ENCODE measurements at places on chromosomes 3 and 15.

DNA sequence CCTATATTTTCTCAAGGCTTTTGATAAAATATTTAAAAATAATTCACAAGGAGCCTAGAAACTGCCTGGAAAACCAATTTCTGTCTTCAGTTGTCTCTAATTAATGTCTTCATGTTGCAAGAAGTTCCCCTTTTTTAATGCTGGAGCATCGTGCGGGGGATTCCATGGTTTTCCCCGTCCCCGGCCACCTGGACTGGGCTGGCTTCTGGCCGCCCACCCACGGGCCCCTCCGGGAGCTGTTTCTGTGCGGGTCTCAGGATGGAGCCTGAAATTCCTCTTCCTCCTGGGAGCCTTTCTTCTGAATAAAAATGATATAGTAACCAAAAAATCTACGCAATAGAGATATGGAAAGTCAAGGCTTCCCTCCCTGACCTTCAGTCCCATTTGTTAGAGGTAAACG, 8.1 kb upstream of the LRRK1 start:
- DNase-seq: no peak

GRCh38 chr3:172752651-172753050, 2.1 kb downstream of the ECT2 start:
- DNase-seq: no peak

- no peak for DNase-seq
Observed at GRCh38 chr3:38268087-38268486, 2.5 kb downstream of the SLC22A13 start.

DNA sequence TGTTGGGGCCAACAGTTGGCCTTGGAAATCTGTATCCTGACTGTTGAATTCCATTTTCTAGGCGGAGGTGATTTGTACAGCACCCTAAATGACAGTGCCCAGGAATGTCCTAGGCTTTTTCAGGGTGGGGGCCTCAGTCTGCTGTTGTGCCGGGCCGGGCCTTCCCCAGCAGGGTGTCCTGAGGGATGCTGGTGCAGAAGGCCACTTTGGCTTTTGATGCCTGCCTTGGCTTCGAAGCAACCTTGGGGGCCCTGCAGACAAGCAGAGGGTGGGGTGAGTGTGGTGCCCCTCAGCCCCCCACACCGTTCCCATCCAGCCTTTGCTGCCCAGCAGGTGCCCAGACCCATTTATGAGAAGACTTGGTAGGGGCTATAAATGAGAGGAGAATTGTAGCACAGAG, 33.0 kb downstream of the SYNM start:
- no peak for DNase-seq

GRCh38 chr15:51088585-51088984, 6.1 kb downstream of the TNFAIP8L3 start:
- no peak for DNase-seq

- DNase-seq: no peak
Observed at GRCh38 chr3:25775936-25776335, 7.3 kb downstream of the NGLY1 start.

GRCh38 chr3:145752576-145752975, 408.4 kb downstream of the PLOD2 start:
- no peak for DNase-seq

GRCh38 chr15:64013179-64014062, 32.9 kb downstream of the DAPK2 start:
- no peak for DNase-seq

DNA sequence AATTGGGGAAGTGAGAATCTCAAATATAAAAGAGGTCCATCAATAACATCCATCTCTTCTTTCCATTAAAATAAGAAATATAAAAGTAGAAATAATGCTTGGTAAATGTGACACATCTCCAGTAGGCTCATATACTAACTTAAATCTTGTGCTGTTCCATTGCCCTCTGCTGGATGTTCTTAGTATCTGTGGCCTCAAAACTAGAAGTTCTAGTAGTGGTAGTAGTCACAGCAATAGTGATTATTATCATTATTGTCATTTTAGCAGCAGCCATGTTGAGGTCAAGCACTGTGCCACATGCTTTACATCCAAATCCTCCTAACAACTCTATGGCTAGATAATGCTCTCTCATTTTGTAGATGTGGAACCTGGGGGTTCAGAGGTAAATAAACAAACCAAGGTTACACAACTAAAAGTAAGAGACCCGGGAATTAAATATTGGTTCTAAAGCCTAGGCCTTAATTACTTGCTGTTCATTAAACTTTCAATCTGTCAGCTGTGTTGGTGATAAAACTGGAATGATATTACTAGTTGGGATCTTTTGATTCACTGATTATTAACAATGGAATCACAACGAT, 20.2 kb upstream of the BTLA start:
- no peak for DNase-seq

GRCh38 chr3:45690336-45691035, 1.3 kb downstream of the SACM1L start:
- DNase-seq: no peak

DNA sequence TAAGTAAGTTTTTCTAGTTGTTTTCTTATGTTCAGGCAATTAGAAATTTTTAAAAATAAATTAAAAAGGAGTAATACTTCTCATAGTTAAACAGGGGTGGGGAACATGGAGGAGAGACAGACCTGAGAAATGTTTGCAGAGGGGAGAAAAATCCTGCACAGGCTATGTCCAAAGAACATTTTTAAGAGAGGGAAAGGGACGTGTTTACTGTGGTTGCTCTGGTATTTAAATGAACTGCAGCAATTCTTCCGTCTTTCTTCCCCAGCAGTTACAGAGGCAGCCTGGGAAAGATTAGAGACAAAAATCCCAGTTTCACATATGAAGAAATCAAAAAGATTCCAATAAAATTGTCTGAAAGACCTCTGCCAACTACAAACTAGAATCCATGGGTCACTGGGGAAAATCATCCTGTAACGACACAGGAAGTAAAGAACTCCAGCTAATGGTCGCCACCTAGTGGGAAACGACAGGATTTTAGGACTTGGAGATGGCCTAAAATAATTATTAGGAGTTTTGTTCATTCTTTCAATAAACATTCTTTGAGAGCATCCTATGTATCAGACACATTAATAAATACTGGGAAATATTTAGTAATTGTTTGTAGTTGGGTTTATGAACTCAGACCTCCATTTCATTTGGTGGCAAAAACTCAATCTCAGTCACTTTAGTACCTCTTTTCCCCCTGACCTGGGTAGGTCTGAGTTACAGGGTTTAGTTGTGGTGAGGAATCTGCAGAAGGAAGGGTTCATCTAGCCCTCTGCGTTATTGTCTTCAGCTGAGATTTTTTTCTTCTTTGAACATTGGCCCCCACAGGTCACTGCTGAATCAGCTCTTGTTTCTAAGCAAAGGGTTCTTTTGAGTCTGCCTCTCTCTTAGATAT, 69.9 kb upstream of the GOLIM4 start:
- peak; percentile 7 for DNase-seq

DNA sequence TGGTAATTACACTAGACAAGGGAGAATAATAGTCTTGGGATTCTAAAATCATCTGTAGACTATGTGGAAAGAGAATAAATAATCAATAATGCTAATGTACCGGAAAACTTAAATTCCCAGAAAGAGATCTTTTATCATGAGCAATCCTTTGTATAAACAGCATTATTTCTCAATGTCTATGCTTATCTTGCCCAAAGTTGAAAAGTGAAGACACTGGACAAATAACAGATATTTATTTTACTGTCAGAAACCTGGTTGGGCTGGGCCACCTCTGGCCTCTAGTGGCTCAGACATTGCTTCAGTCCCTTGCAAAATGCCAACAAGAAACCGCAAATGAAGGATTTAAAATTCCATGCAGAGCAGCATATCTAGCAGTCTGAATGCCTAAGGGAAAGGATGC, 409.9 kb downstream of the FHIT start:
- no peak for DNase-seq

DNA sequence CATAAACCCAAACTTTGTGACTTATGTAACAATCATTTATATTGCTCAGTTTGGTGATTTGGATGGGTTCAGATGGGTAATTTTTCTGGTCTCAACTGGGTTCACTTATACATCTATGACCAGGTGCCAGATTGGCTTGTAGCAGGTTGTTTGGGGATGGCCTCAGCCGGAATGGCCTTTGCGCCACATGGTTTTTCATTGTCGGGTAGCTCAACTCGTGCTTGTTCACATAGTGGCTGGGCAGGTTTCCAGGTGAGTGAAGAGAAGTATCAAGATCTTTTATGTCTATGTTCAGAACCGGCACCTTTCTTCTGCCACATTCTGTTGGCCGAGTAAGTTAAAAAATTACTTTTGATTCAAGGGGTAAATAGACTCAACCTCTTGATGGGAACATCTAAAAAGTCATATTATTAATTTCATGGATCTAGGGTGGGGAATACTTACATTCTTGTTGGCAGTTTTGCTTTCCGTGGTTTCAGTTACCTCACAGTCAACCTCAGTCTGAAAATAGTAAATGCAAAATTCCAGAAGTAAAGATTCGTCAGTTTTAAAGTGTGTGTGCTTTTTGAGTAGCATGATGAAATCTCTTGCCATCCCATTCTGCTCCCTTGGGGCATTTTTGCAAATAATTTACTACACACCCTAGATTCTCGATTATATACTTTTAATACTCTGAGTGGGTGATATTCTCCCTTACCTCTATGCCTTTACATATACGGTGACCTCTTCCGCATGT, 745.7 kb upstream of the CCDC54 start:
- DNase-seq: no peak
